NCI-H2081 treated with DMSO at 0.1 percent for 48 hours (cell line): ENCODE measurements at places on chromosomes 5 and 9.

GRCh38 chr9:115946530-115946929, 207.1 kb upstream of the PAPPA start:
- no peak for DNase-seq

GRCh38 chr5:116492776-116493175, 81.8 kb downstream of the SEMA6A start:
- DNase-seq: no peak

GRCh38 chr5:123535648-123536047, 23.7 kb downstream of the CSNK1G3 start:
- DNase-seq: no peak

DNA sequence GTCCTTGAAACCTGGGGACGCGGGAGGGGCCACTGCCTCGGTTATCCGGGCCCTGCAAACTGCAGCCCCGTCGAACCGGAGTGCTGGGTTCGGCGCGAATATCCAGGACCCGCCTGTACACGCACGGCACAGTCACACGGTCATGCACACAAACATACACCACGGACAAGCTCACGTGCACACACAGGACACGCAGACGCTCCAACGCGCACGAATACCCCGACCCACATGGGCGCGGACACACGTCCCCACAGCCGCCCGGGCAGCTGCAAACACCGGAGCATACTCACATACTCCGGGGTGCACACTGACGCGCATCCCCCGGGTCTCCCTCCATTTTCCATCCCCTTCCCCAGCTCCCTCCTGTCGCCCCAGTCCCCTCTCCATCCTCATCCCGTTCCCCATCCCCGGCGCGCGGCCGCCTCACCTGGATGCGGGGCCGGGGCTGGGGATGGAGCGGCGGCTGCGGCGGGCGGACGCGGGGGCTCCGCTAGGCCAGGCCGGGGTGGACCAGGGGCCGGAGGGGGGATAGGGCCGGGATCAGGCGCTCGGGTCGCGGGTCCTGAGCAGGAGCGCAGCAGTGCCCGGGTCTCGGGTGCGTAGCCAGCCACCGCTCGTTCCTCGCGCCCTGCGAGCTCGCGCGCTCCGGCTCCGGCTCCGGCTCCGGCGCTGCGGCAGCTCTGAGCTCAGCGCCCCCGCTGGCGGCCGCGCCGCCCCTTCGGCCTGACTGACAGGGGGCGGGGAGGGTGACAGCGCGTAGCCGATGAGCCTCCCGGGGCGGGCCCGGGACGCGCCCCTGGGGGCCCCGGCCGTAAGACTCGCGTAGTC, at the start of the genes EIF4E1B and SNCB:
Gene EIF4E1B (plus strand): TSS at position 823 of the 828 bp plus-strand sequence. CDS start 12,113 bp downstream, outside the sequence.
Gene SNCB (minus strand): TSS at position 682 of the 828 bp plus-strand sequence. CDS start 880 bp downstream, outside the sequence.
- no peak for DNase-seq

- no peak for DNase-seq
Observed at GRCh38 chr5:164679461-164679860, 1174.0 kb downstream of the MAT2B start.

DNA sequence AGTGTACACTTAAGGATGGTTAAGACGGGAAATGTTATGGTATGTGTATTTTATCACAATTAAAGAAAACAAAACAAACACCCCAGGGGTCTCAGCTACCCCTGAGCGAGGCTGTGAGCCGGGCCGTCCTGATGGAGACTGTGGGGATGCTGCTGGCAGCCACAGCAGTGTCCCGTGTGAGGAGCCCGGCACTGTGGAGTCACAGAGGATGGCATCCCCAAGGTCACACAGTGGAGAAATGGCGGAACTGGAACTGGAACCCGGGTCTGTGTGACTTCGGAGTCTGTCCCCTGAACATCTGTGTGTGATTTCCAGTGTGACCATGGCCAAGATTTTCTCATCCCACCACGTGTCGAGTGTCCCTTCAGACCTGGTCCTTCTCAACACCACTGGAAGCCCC, 80.7 kb upstream of the PHYKPL start:
- DNase-seq: no peak

DNA sequence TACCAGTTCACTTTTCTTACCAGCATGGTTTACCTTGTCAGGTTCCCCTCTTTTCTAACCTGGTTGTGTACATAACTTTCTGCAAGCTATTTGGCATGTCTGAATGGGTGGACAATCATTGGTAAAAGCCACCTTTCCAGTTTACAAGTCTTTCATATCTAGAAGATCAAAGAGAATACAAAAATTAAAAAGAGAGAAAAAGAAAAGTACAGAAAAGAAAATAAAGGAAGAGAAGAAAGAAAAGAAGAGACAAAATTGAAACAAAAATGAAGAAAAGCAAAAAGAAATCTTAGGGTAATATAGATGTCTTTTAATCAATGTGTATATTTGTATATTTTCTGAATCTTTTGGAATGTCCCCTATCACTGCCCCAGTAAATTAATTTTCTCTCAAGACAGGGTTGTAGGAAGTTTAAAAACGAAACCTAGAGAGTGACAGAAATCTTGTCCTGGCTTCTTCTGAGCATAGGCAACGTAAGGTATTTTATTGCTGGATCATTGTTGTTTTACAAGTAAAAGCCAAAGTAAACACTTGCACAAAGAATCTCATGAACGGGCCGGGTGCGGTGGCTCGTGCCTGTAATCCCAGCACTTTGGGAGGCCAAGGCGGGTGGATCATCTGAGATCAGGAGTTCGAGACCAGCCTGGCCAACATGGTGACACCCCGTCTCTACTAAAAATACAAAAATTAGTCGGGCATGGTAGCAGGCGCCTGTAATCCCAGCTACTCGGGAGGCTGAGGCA, 98.7 kb upstream of the IFNE start:
- DNase-seq: no peak

- DNase-seq: no peak
Observed at GRCh38 chr5:126975796-126976195, 54.6 kb downstream of the MARCHF3 start.

DNA sequence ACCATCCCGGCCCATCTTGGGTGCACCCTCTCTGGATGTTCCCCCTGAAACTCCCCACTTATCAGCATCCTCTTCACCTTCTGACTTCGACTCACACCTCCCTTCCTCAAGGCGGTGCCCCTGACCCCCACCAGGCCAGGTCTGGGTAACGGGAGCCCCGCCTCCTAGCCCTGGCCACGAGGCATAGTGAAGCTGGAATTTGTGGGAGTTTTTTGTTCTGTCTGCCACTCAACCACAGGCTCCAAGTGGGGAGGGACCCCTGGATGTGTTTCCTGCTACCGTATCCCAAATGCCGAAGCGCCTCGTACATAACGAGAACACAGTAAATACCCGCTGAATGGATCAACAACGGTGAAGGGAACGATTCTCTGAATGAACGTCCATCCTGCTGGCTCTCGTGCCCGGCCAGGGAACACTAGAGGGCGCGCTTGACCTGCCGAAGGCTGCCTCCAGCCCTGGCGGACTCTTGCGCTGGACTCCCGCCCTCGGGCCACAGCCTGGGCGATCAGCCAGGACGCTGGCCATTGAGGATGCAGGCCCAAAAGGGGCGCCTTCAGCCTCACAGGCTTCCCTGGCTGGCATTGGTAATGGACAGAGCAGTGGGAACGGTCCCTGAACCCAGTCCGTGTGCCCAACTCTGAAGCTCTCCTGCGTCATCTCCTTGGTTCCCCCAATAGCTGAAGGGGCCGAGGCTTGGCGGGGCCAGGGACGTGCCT, 47.3 kb upstream of the PHYKPL start:
- no peak for DNase-seq

GRCh38 chr9:116395699-116396037, 242.1 kb downstream of the PAPPA start:
- no peak for DNase-seq

DNA sequence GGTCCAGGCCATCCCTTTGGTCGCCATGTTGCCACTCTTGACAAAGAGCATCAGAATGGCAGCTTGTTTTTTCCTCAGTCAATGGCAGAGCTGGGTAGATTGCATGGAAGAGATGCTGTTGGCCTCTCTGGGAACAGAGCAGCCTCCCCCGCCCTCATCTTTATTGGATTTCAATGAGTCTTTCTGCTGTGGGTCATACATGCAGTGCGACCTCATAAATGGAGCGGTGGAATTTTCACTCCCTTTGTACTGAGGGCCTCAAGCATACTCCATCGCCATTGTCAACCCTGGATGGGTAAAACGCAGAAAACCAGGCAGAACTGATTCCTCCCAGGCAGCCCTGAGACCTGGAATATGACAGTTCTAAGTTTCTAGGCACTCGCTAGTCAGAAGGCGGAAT, 71.8 kb downstream of the ZNF618 start:
- DNase-seq: no peak

DNA sequence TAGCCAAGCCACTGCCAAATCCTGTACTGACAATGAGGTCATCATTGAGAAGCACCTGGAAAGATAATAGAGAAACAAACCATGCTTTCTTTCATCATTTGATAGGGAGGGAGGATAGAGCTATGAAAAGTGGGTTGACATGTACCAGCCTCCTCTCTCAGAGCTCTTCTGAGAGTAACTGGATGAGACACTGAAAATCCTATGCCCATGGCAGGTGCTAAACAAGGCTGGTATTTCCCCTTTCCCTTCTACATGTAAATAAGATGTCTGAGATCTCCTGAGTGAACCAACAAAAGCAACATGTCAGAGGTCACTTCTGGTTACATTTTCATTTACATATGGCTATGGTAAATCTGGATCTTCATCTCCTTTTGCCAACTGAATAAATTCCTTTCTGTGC, 45.3 kb upstream of the TRAF1 start:
- DNase-seq: no peak

GRCh38 chr5:37553720-37554404, 174.7 kb downstream of the WDR70 start:
- DNase-seq: no peak
